ENCODE measurements at places on chromosomes 3 and 15. TPM values are rescaled to one million over a fixed set of nuclear protein-coding genes. Genes with fewer than 3 reads are reported as not detected.

The CYFIP1 gene
- total RNA-seq, result 53.9 TPM

The FGD5 gene
- total RNA-seq, result 196 TPM

The HTR3E gene
- total RNA-seq, result not detected

The SPESP1 gene
- total RNA-seq, result 4.6 TPM

The ADAMTS17 gene
- 0.33 TPM for total RNA-seq

The GOLGA6L7 gene
- total RNA-seq, result not detected

The ABCC5 gene
- total RNA-seq, result 19.1 TPM

The C15orf61 gene
- 1.5 TPM for total RNA-seq

The SLC12A1 gene
- under 0.01 TPM for total RNA-seq

The SAMMSON gene
- total RNA-seq, result not detected

DNA sequence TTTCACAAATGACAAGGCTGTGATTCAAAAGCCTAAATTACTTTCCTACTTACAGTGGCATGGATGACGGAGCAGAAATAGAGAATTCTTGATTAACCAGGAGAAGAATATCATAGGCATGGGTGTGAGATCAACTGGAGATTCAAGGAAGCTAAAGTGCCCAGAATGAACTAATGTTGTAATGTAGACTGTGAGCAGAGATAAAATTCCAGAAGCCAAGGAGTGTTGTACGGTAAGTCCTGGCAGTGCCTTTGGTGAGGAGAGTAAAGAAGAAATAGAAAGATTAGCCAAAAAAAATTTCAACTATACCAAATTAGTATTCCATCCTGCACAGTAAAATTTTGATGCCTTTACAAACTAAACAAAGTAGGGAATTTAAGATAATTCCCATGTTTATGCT lies 75.9 kb downstream of the ZBTB20 start:
- DNase-seq, result peak; percentile 57

DNA sequence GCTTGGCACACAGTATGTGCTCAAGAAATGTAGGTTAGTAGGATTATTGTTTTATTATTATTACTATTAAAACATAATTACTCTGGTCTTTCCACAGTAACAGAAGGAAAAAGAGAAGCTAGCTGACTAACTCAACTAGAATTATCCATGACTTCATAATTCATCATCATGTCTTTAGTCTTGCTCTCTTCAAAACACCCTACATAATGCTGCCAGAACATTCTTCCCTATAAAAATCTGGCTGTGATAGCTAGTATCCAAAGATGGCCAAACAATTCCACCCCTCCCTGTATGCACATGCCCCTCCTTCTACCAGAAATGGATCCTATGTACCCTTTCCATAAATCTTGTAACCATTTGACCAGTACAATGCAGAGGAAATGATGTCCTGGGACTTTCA lies 48.8 kb upstream of the SRGAP3 start:
- DNase-seq, result no peak

DNA sequence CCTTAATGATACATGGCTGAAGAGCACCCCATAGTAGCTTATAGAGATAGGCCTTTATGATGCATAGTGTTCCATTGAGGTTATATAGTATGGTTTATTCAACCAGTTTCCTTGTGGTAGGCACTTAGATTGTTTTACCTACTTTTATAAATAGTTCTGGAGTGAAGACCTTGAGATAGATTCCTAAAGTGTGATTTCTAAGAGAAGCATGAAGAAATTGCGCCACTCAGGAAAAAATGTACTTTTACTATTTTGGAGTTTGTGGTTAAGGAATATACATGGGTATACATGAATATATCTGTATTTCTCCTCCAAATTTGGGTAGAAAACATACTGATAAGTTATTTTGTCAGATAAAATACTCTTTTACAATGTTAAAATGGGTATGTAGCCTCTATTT lies 70.5 kb downstream of the CHD2 start:
- no peak for DNase-seq

DNA sequence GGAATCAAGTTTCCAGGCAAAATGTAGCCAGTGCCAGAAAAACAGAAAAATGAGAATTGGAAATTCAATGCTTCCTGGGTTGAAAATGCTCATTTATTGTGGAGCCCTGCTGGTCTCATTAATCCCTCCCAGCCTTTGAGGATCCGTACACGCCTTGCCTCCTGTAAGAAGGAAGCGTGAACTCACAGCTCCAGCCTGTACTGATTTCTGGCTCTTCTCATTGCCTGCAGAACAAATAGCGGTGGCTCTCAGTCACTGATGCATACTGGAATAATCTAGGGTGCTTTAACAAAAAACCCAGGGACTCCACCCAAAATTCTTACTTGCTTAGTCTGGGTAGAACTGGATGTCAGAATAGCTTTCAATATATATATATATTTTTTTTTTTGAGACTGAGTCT lies 29.3 kb upstream of the SLC24A5 start:
- no peak for DNase-seq

GRCh38 chr3:153289334-153289808 lies 127.3 kb downstream of the RAP2B start:
- peak; percentile 22 for DNase-seq

DNA sequence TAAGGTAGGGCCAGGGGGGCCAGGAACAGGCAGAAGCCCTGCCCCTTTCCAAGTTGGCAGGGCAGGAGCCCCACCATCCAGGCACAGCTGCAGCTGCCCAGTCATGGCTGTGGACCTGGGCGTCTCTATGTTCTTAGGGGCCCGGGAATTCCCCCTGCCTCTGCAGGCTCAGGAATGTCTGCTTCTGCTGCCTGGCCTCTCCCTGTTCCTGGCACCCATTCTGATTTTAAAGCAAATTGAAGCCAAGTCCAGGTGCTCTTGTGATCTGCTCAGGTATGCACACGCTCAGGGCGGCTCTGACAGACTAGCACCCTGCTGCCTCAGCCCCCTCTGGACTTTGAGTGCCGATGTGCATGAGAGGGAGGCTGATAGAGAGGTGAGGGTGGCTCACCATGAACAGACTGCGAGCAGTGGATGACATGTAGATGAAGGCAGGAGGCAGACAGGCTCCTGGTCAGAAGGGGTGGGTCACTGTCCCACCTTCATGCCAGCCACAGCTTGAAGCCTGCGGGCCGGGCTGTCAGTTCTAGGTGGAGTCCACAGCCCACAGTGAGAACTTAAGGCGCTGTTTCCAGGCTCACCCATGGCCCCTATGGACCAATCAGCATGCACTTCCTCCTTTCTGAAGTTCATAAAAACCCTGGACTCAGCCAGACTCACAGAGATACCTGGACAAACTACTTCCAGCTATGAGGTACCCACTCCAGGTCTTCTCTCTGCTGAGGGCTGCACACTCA lies 747.8 kb upstream of the GBE1 start:
- no peak for DNase-seq

DNA sequence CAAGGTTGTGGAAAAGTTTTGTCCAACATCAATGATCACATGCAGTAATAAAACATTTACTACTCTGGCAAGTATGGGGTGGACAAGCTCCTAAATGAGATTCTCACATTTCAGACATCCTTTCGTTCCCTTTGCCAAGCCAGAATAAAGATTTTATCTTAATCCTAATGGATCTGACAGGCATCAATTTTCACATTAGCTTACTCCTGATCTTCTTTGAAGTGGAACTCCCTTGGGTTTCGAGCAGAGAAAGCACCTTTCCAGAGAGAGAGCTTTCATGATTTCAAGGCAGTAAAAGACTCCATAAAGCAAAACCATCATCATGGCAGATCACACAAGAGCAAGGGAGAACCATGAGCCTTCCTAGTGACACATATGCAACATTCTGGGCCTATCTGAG lies 27.3 kb upstream of the EID1 start:
- no peak for DNase-seq

DNA sequence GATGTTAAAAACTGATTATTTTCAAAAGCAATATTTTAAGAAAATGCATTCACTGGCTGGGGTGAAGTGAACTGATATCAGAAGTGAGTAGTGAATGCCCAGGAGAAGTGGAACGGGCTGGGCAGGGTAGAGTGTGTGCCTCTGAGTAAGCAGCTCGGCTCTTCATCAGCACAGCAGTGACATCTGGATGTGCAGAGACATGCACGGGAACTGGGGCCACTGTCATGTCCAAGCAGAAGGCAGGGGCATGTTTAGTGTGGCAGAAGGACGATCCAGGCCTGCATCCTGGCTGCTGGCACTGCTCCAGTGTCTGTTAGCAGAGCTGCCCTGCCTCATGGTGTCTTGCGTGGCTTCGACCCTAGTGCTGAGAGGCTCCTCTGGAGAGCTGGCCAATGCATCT lies 305.6 kb upstream of the LRRFIP2 start:
- DNase-seq, result no peak

GRCh38 chr15:90104551-90104950 lies 2.3 kb upstream of the IDH2 start:
- DNase-seq, result no peak

DNA sequence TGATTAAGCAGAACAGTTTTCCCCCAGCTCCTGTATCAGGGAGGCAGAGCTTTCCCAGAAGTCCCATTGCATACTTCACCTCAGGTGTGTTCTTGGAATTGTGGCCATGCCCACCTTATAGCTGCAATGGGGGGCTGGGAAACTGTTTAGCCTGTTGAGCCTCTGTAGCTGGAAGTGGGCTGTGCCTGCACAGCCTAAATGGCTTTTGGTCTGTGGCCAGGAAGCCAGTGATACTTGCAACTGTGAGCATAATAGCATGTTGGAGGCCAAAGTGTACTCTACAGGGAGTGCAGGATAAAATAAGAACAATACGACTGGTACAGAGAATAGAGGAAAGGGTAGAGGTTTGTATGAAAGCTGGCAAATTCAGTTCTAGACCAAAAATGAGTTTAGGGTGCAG lies 248.5 kb downstream of the PTPRG start:
- peak; percentile 16 for DNase-seq

GRCh38 chr15:98647026-98647773 lies 1.1 kb upstream of the IGF1R start:
- DNase-seq, result peak; percentile 61

DNA sequence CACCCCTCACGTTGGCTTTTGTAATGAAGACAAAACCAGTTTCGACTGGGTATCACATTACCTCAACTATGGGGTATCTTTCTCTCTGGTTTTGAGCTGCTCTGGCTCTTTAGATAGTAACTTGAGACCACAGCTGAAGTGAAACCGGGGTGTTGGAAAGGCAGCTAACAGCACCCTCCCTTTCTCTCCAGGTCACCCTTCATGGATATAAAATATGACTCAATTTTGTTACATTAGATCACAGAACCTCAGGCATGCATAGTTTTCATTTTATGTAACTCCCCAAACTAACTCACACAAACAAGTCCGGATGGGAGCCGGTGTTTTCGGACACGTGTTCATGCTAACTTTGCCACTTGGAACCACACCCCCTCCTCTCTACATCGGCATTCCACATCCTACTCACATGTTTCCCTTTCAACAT lies 90.7 kb downstream of the NR2F2 start:
- DNase-seq, result no peak

- DNase-seq, result no peak
Measured at GRCh38 chr3:157151151-157151550, 8.8 kb downstream of the CCNL1 start.

GRCh38 chr3:154718053-154718452 lies 288.1 kb upstream of the GPR149 start:
- no peak for DNase-seq

DNA sequence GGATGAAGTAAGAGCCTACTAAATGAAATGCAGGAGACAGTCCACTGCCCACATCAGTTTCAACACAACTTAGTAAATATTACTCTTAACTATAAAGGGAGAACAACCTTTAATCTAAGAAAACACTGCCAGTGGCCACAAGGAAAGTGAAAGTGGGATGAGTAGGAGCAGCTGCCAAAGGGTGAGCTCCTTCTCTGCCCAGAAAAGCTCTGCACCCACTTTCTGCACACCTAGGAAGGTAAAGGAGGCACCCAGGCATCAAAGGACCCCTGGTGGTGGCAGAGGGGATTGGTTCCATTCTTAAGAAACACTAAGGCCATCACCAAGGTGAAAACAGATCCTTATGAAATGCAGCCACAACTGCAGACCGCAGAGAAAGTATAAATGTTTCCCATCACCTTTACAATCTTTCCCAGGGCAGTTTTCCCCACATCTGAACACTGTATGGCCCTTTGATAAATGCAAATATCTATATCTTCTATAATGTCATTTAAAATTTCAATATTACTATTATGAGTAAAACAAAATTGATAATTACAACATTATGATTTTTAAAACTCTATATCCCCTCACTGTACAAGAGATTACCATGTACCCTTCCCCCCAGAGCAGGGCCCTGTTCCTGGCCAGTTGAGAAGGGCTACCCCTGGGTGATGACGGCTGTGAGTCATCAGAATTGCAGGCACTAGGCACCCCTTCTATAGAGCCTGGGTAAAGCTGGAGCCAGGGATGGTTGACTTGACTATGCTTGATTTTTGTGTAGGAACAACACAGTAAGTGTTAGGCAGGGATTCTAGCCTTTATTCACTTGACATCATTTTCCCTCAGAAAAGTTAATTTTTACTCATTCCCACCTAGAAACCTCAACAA lies 92.0 kb downstream of the SNRK start:
- peak; percentile 53 for DNase-seq

DNA sequence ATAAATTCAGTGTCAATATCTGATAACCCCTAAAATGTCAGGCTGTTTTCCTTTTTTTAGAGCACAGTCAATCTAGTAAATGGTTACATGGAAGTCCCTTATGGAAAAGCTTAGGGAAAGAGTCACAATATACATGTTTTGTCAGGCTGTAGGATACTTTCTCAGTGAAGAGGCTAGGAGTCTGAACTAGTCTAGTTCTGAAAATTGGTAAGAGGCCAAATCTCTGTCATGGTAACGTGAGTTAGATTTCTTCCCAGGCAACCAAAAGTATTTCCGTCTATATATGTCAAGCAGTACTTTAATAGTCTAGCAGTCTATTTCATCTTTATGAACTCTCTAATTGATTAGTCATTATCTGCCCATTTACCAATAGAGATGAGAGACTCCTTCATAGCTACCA lies 215.9 kb upstream of the LRRC3B start:
- no peak for DNase-seq

DNA sequence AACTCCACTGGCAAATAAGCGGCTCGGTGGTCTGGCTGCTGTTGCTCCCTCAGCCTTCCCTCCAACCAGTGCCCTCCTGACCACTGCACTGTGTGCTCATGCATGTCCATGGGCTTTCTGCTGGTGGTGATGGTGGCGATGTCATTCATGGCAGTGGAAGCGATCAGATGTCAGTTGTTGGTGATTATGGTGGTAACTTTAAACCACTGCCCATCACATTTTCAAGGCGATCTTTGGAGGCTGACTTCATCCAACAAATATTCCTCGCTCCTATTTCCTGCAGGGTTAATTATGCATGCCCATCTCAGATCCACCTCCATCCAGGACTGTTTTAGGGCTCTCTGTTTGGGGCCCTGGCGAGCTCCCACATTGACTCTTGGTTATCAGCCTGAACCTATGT lies 13.4 kb upstream of the HCN4 start:
- no peak for DNase-seq

Data from dermis blood vessel endothelial cell (primary cell).